Left cardiac atrium (tissue), 4 donors: ENCODE measurements at places on chromosomes 5 and 9. TPM values are rescaled to one million over a fixed set of nuclear protein-coding genes. Genes with fewer than 3 reads are reported as not detected.

DNA sequence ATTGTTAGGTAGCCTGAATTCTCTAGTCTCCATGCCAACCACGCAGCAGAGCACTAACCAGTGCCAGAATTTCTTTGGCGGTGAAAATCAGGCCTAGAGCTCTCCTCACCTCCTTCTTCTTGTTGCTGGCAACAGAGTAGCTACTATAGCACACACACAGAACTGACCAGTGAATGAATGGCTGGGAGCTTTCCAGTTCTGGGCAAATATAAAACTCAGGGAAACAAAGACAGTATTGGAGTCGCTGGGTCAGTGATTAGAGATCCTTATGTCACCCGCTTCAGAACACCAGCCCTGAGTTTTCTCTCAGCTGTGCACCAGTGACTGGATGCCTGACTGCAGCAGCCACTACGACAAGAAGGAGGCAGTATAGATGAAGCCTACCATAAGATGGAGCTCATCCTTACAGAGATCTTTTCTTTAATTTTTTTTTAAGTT, 26.9 kb upstream of the FEM1C start:
- no peak for DNase-seq

- no peak for DNase-seq
Measured at GRCh38 chr9:92480291-92480771, 2.0 kb downstream of the ASPN start.

GRCh38 chr9:100554935-100555401, 22.9 kb upstream of the CAVIN4 start:
- no peak for DNase-seq

- no peak for DNase-seq
Measured at GRCh38 chr5:76794871-76795270, 24.0 kb upstream of the F2RL1 start.

- DNase-seq = no peak
Measured at GRCh38 chr5:79636981-79637733, 24.9 kb downstream of the TENT2 start.

GRCh38 chr5:31832966-31833365, 194.0 kb downstream of the PDZD2 start:
- no peak for DNase-seq

- no peak for DNase-seq
Measured at GRCh38 chr5:116448870-116449427, 125.7 kb downstream of the SEMA6A start.

Gene RPL7A
- 1,074 TPM for total RNA-seq
